HT-29 (cell line): ENCODE measurements at places on chromosomes 16 and 17. TPM values are rescaled to one million over a fixed set of nuclear protein-coding genes. Genes with fewer than 3 reads are reported as not detected.
A peak's percentile ranks its signal among the peaks of the same experiment; 100 is the strongest.

GRCh38 chr17:78411241-78411857, 32.9 kb downstream of the PGS1 start:
- no peak for DNase-seq

GRCh38 chr17:4427505-4427904, 6.2 kb upstream of the SPNS3 start:
- no peak for DNase-seq

GRCh38 chr16:67236563-67237395, 9.8 kb downstream of the TMEM208 start:
- peak; percentile 68 for DNase-seq

DNA sequence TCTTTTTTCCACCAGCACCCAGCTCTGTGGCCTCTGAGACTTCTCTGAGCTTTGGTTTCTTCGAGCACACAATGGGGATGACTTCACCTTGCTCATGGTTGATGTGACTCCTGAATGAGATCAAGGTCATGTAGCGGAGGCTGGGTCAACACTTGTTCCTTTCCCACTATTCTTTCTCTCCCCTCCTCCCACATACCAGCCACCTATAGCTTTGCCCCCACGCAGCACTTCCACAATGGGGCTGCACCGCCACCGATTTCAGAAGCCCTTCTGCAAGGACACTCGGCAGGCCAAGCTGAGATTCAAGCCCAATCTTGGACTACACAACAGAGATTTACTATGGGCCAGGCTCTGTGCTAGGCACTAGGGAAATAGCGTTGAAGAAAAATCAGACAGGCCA, 14.4 kb downstream of the TRIM25 start:
- DNase-seq = no peak

The CTRB2 gene
- total RNA-seq = not detected in 2 replicates

The HIC1 gene
- total RNA-seq = 0.31 and 0.55 TPM in 2 replicates

The RND2 gene
- total RNA-seq = 0.13 TPM in 1 of 2 replicates, not detected in the other

The CCDC200 gene
- not detected in 2 replicates for total RNA-seq

The HAS3 gene
- 0.08 TPM in 1 of 2 replicates, not detected in the other for total RNA-seq
